Fibroblast of skin of abdomen (primary cell): ENCODE measurements at places on chromosomes 16 and 17.

DNA sequence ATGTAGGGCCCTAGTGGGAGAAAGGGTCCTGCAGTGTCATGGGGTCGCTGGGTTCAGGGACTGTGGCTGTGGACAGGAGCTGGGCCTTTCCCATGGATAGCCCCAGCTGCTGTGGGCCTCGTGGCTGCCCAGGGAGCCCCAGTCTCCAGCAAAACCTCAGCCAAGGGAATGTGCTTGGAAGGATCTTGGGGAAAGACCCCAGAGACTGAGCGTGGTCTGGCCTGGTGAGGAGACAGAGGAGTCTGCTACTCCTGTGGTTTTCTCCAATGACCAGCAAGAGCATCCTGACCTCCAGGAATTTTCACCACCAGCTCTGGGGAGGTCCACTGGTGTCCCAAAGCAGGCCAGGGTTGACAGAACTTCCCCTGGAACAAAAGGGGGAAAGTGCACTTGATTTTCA is 42.3 kb downstream of the RNF112 start:
- no peak for DNase-seq

DNA sequence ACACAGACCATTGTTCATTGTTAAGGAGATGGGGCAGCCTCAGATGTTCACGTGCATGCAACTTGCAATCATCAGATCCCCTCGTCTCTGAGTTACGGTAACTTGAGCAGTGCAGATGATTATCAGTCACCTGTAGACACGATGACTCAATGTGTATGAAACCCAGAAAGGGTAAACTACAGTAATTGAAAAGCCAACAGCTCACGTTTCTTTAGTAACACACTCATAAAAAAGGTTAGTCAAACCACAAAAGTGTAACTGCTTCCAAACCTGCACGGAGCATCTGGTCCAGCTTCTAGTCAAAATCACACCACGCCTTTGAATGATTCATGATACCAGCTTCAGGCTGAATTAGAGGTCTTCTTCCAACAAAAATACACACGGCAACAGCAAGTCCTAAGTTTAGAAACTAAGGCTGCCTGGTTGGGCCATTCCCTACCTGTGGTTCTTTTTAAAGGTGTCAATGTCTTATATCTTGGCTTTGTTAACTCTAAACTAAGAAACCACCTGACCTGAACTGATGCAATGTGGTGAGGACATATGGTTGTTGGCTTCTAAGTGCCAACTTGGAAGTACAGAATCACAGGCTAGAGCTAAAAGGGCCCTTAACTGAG is 32.3 kb downstream of the GRB7 start:
- peak; percentile 33 for DNase-seq

GRCh38 chr16:3689731-3690130 is 27.6 kb downstream of the TRAP1 start:
- no peak for DNase-seq

DNA sequence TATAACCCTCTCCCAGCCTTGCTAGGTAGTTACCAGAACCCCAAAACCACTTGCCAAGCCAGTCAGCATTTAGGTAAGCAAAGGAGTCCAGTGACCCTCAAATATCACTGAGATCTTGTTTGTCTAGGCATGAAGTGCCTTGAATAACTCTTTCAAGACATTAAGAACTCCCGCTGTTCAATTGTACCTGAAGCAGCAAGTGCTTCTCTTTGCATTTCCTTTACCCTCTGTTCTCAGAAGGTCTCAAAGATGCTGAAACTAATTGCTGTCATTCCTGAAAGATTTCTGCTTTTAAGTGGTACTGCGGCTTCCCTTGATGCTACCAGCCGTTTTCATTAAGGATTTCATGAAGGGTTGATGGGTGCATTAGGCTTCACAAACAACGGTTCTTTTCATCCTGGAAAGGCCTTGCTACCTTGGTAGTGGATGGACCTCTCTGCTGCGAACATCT is 142.7 kb downstream of the PITPNC1 start:
- no peak for DNase-seq

DNA sequence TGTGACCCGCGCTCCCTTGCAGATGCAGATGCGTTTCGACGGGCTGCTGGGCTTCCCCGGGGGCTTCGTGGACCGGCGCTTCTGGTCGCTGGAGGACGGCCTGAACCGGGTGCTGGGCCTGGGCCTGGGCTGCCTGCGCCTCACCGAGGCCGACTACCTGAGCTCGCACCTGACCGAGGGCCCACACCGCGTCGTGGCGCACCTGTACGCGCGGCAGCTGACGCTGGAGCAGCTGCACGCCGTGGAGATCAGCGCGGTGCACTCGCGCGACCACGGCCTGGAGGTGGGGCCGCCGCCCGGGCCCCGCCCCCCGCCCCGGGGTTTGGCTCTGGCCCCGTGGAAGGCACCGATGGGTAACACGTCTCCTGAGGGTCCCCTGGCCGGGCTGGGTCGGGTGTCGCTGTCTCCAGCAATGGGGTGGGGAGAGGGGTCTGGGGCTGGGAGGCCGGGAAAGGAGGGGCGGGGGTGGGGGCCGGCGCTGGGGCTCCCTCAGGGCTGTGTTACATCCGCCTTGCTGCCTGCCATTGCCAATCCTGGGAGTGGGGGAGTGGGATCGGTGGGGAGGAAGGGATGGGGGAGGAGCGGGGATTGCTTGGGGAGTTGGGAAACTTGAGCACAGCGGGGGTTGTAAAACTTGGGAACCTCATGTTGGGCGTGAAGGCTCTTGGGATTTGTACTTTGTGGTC is 737 bp downstream of the NUDT16L1 start:
- peak; percentile 55 for DNase-seq

DNA sequence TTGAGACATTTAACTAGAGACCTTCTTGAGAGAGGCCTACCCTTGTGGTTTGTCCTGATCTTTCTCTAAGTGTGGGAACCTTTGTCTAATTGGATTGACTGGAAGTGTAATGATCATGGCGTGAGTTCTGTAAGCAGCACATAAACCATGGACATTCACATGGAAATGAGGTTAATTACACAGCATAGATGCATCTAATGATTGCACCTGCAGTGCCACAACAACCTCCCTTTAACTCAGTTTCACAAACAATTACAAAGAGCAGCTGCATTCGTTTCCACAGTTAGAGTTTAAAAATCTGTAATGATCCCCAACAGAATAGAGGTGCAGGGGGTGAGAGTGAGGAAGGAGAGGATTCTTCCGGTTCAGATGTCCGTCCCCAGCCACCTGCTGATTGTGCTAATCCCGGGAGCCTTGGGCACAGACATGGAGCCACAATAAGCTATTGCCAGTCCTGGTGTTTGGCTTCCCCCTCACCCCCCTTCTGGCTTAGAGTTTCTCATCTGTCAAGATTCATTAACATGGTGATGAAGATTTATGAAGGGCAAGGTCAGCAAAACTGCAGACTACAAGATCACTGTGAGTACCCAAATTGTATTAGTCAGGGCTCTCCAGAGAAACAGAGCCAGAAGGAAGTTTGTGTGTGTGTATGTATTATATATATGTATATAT is 659.2 kb upstream of the SOX9 start:
- DNase-seq, result no peak

DNA sequence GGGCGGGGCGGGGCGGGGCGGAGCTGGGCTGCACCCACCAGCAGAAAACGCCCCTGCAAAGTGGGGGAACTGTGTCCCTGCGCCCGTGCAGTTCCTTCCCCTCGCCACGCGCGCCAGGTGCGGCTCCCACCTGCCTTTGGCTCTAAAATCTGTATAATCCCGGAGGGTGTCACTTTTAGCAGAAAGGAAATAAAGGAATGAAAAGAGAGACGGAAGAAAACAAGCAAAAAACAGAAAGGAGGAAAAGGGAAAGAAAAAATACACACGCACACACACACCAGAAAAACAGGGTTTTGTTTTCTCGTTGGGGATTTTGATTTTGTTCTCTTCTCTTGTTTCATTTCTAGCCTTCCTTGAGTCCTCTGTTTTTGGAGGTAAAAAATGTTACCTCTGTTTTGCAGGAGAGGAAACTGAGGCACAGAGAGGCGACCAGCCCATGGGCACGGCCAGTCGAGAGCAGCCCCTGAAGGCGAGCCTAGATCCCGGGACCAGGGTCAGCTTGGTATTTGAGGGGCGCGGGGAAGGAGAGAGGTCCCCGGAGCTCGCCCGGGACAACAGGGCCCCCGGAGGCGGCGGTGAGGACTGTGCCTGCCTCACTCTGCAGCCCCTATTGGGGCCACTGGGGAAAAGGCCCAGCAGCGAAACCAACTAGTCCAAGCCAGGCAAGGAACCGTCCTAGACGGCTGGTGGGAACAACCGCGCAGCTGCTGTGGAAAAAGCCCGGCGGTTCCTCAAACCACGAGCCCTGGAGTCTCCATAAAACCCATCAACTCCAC is 594 bp upstream of the CARHSP1 start:
- DNase-seq, result no peak

- peak; percentile 57 for DNase-seq
Observed at GRCh38 chr17:7885367-7886226, 3.0 kb upstream of the CHD3 start.

DNA sequence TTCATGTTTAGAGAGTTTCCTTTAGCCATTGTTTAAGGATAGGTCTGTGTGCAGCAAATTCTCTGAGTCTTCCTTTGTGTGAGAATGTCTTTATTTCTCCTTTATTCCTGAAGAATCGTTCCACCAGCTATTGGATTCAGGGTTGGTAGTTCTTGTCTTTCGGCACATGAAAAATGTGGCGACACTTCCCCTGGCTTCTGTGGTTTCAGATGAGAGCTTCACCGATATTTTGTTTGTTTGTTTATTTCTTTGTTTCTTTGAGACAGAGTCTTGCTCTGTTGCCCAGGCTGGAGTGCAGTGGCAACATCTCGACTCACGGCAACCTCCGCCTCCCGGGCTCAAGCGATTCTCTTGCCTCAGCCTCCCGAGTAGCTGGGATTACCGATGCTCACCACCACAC is 18.6 kb downstream of the MPO start:
- no peak for DNase-seq

DNA sequence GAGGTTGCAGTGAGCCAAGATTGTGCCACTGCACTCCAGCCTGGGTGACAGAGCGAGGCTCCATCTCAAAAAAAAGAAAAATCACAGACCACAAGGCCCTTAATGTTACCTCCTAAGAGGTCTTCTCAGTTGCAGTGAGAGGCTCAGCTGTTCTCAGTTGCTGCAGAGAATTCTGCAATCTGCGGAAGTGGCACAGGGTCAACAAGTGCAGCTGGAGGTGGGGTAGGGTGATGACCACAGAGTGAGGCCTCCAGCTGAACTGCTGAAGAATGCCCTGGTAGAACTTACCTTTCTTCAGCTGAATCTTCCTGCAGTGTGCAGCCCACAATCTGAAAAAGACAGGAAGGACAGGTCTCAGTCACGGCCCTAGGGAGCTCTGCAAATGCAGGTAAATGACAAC is 26.3 kb downstream of the CNTNAP1 start:
- no peak for DNase-seq

DNA sequence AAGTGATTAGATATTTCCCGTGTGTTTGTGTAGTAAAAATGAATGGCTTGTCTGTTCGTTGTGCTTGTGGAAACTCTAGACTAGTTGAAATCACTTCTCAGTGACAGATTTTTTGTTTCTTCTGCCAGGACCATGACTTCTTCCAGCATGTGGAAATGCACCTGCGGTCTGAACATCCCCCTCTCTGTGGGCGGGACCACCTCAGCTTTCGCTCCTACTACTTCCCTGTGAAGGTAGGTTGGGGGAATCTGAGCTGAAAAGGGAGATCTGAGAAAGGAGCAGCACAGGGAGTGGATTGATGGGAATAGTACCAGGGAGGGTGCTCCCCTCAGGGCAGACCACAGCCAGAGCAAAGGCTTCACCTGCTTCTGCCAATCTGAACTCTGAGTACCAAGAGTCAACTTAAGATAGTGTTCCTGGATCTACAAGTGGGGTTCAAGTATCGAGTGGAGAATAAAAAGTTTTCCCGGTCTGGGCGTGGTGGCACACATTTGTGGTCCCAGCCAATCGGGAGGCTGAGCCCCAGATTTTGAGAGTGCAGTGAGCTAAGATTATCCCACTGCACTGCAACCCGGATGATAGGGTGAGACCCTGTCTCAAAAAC is 47.5 kb downstream of the SF3B3 start:
- no peak for DNase-seq

- no peak for DNase-seq
Observed at GRCh38 chr16:23833960-23834685, 1.7 kb upstream of the PRKCB start.

GRCh38 chr17:36675250-36675649 is 73.9 kb downstream of the MRM1 start:
- no peak for DNase-seq

- DNase-seq, result peak; percentile 52
Observed at GRCh38 chr17:35022536-35023063, 40.9 kb downstream of the RFFL start.

GRCh38 chr17:75813081-75814020 is 28.7 kb downstream of the UNK start:
- no peak for DNase-seq

- DNase-seq, result no peak
Observed at GRCh38 chr16:17002565-17002964, 468.2 kb downstream of the XYLT1 start.

- no peak for DNase-seq
Observed at GRCh38 chr17:6361733-6362132, 73.2 kb downstream of the AIPL1 start.

GRCh38 chr17:76232342-76232741 is 8.0 kb downstream of the RNF157 start:
- DNase-seq, result peak; percentile 92

DNA sequence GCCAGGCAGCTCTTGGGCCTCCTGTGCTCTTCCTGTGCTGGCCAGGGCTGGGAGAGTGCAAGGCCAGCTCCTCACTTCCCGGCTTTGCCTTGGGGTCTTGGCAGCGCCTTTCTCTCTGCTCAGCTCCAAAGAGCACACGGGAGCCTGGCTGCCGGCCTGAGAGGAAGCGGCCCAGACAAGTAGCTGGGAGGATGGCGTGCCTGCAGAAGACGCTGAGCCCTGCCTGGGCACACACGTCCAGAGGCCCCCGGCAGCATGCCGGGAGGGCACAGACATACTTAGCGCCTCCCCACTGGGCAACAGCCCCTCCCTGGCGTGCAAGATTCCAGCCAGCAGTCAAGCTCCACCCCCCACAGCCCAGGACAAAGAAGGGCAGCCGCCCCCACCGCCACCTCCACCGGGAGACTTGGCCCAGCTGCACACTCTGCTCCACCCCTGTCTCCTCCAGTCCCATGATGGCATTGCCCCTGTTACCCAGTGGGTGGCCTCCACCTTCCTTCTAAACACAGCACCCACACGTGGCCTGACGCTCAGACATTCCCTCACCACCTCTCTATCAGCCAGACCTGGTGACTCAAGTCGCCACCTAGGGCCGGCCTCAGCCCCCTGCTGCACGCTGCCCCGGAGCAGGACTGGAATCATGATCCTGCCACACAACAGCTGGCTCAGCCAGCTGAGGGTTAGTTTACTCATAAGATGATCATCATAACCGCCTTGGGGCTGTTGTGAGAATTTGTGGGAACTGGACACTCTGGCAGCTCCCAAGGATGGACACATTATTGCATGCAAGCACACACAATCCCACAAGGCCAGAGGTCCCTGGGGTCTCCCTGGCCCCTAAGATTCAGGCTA is 12.4 kb downstream of the SGCA start:
- peak; percentile 91 for DNase-seq
